Skin of body (tissue), 3 donors: ENCODE measurements at places on chromosomes 2 and 18. TPM values are rescaled to one million over a fixed set of nuclear protein-coding genes. Genes with fewer than 3 reads are reported as not detected.

- DNase-seq: no peak
Measured at GRCh38 chr18:11823545-11823944, 27.7 kb upstream of the CHMP1B start.

The XDH gene
- total RNA-seq: 1.7 TPM

- DNase-seq: no peak
Measured at GRCh38 chr18:31857526-31858106, 85.3 kb downstream of the TRAPPC8 start.

- DNase-seq: no peak
Measured at GRCh38 chr18:31825772-31826171, 65.1 kb upstream of the SLC25A52 start.

DNA sequence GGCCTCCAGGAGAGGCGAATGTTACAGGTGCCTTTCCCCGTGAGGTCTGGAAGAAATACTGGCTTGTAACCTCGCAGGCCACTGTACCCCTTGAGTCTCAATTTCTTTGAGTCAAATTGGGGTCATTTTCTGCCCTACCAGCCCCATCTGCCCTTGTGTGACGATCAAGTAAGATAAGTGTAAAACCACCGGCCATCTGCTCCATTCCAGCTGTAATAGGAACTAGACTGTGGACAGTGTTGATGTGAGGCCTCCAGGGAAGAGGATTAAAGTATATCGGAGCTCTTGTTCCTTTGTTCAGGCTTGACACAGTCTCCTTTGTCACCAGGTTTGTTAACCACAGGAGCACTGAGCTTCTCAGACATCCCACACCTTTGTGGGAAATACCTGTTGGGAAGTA lies 65.6 kb downstream of the MRPS9 start:
- no peak for DNase-seq
